ENCODE measurements at places on chromosomes 12 and 14. TPM values are rescaled to one million over a fixed set of nuclear protein-coding genes. Genes with fewer than 3 reads are reported as not detected.

GYS2 gene
- total RNA-seq = not detected

DNA sequence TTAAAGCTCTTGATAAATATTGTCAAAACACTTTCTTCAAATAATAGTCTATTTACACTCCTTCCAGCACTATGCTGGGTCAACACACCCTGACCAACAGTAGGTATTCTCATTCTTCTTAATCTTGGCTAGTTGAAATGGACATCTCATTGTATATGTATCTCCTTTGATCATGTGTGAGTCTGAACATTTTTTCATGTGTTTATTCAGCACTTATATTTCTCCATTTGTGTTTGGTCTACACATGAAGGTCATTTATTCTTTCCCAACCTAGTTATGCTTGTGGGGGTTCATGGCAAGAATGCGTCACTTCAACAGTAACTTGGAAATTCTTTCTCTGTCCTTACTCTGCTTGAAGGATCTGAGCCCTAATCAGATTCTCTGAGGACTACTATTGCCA is 133.1 kb upstream of the ARID2 start:
- no peak for DNase-seq

GRCh38 chr14:101446387-101446969 is 114.8 kb upstream of the DIO3 start:
- no peak for DNase-seq

DNA sequence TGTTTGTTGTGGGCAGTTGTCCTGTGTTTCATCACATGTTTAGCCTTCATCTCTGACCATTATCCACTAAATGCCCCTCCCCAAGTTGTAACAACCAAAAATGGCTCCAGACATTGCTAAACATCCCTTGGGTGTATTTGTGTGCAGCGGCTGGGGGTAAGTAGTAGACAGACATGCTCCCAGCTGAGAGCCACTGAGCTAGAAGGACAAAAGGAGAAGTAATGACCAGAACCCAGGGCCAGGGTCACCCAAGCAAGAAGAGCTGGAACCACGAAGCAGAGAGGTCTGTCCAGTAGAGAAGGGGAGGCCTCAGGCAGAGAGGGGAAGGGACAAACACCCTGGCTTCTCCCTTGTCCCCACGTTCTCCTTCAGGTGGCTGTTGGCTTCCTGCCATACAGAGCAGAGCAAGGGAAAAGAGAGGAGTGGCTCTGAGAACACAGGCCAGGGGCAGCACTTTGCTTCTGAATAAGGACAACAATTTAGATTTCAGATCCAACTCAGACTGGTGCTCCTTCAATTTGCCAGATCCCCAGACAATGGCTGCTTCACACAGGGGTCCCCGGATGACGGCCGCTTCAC is 55.2 kb downstream of the NDUFA12 start:
- no peak for DNase-seq

DNA sequence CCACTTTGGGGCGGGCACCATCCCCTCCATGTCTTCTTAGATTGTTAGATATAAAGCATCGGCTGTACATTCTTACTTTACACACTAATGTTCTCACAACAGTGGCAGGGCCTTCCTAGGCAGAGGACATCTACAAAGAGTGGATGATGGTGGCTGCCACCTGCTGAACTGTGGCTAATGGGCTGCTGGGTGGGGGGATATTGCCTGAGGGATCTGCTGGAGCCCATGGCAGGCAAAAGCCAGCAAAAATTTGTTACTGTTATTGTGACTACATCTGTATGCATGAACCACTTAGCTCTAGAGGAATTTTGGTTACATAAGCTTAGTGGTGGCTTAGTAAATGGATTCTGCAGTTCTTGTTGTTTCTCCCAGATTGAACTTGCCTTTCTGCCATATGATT is 52.6 kb downstream of the DIP2B start:
- no peak for DNase-seq

- DNase-seq = no peak
These were observed 66.5 kb downstream of the DAD1 start for GRCh38 chr14:22522466-22522957.

DNA sequence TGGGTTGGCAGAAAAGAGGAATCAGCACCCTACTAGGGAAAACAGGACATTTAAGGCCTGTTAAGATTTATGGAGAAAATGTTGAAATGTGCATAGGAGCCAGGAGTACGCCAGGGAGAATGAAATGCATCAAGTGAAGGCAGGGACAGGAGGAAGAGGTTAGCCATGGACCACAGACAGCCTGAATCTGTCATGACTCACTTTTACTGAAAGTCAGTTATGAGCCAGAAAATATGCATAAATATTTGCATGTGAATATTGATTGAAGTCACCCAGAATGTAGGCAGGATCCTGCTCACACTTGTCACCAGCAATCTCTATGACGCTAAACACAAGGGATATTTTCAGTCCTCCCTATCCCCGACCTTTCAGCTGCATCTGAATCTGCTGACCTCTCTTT is 25.1 kb upstream of the CDK17 start:
- peak; percentile 34 for DNase-seq

IGF1 gene
- 1.4 TPM for total RNA-seq

TAS2R13 gene
- 1.3 TPM for total RNA-seq

GRCh38 chr12:69701826-69702225 is 2.7 kb upstream of the BEST3 start:
- no peak for DNase-seq

- no peak for DNase-seq
These were observed 133.0 kb downstream of the SOX5 start for GRCh38 chr12:23816394-23816851.

DNA sequence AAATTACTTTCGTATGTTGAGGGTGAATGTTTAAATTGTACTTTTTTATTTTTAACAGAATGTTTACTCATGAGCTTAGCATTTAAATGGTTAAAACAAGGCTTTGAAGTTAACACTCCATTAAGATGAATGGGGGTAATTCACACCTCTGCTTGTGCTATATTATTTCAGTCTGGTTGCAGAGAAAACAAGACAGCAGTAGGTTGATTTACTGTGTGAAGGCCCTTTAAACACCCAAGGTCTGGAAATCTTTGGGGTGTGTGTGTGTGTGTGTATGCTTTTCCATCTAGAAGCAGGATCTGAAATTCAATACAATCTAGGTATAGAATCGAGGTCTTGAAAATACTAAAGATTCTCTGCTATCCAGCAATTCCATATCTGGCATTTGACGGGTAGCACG is 83.8 kb downstream of the SLC38A6 start:
- no peak for DNase-seq
